ENCODE measurements at places on chromosomes 2 and 18. TPM values are rescaled to one million over a fixed set of nuclear protein-coding genes. Genes with fewer than 3 reads are reported as not detected.
A peak's percentile ranks its signal among the peaks of the same experiment; 100 is the strongest.

ATOH8 gene
- total RNA-seq = 3.8 TPM

ACMSD gene
- not detected for total RNA-seq

- DNase-seq = peak; percentile 13
- H3K27ac ChIP-seq = no peak overlapping the region
- no peaks in the 10 kb centered on the region for H3K36me3 ChIP-seq
These were observed 130.4 kb downstream of the COL4A4 start for GRCh38 chr2:227033471-227034148.

DNA sequence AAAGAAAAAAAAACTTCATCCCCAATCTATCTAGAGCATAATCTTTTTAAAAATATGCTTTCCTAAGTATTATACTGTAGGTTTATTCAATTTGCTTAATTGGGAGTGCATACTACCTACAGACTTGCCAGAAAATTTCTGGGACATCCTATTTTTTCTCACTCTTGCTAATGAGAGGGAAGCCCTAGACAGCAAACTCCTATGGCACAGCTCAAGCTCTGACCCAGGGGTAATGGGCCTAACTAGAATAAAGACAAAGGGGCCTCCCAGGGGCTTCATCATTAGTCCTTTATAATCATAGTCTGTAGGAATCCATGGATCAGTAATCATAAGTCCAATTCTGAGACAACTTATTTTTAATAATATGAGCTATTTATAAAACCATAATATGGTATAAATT is 142.6 kb upstream of the ITGA4 start:
- no peaks in the 10 kb centered on the region for H3K27me3 ChIP-seq
- H3K36me3 ChIP-seq = no peaks in the 10 kb centered on the region
- H3K27ac ChIP-seq = no peak overlapping the region
- no peaks in the 10 kb centered on the region for H3K4me1 ChIP-seq

GRCh38 chr18:60732143-60732542 is 359.6 kb upstream of the MC4R start:
- no peak for DNase-seq
- H3K27me3 ChIP-seq = no peaks in the 10 kb centered on the region
- no peaks in the 10 kb centered on the region for H3K4me1 ChIP-seq
- no peaks in the 10 kb centered on the region for H3K36me3 ChIP-seq
- H3K4me3 ChIP-seq = no peak overlapping the region

KYNU gene
- total RNA-seq = not detected

GRCh38 chr2:39379643-39380524 is 57.2 kb downstream of the MAP4K3 start:
- peak; percentile 60 for DNase-seq
- H3K27ac ChIP-seq = no peak overlapping the region
- peaks cover 19% of the 10 kb centered on the region for H3K4me1 ChIP-seq
- H3K36me3 ChIP-seq = no peaks in the 10 kb centered on the region
- no peaks in the 10 kb centered on the region for H3K27me3 ChIP-seq
- H3K4me3 ChIP-seq = no peak overlapping the region

DNA sequence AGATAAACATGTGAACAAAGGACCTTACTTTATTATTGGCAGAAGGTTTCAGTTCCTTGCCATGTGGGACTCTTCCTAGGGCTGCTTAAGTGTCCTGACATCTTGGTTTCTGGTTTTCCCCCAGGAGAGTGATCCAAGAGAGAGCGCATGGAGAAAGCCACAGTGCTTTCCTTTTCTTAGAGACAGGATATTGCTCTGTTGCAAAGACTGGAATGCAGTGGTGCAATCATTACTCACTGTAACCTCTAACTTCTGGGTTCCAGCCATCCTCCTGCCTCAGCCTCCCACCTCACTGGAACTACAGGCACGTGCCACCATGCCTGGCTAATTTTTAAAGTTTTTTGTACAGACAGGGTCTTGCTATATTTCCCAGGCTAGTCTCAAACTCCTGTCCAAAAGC is 38.1 kb upstream of the TCF7L1 start:
- no peaks in the 10 kb centered on the region for H3K27me3 ChIP-seq
- H3K36me3 ChIP-seq = no peaks in the 10 kb centered on the region
- H3K4me1 ChIP-seq = no peaks in the 10 kb centered on the region
- H3K4me3 ChIP-seq = no peak overlapping the region

GRCh38 chr18:74689251-74689650 is 91.6 kb downstream of the ZNF407 start:
- DNase-seq = no peak
- no peaks in the 10 kb centered on the region for H3K4me1 ChIP-seq
- H3K4me3 ChIP-seq = no peak overlapping the region
- no peaks in the 10 kb centered on the region for H3K36me3 ChIP-seq
- H3K27me3 ChIP-seq = no peaks in the 10 kb centered on the region
- no peak overlapping the region for H3K27ac ChIP-seq

KLHL30 gene
- 0.26 TPM for total RNA-seq

GRCh38 chr2:100924520-100925451 is 77.3 kb upstream of the RPL31 start:
- H3K36me3 ChIP-seq = peaks cover 5% of the 10 kb centered on the region
- H3K4me3 ChIP-seq = no peak overlapping the region
- DNase-seq = no peak
- H3K27ac ChIP-seq = no peak overlapping the region
- no peaks in the 10 kb centered on the region for H3K27me3 ChIP-seq

GRCh38 chr2:226427538-226428307 is 371.9 kb downstream of the IRS1 start:
- H3K27me3 ChIP-seq = no peaks in the 10 kb centered on the region
- DNase-seq = no peak
- peaks cover 16% of the 10 kb centered on the region for H3K4me1 ChIP-seq
- H3K27ac ChIP-seq = no peak overlapping the region

ANKRD53 gene
- total RNA-seq = not detected

DNA sequence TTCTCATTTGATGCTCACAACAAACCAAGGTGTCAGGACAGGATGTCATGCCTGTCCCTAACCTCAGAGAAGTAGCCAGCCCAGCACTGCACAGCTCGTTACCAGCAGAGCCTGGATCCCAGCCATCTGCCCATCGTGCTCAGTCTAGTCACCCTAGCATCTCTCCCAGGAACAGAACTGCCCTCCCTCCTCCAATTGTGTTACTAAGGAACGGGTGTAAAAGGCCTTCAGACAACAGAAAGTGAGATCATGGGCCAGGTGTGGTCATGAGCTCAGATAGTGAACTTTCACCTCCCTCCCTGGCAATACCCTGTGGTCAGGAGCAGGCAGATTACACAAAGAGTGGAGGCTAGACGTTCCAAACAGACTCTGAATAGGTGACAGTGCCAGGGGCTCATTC is 111.8 kb upstream of the PPP1CB start:
- H3K4me3 ChIP-seq = no peak overlapping the region
- DNase-seq = no peak
- H3K27me3 ChIP-seq = no peaks in the 10 kb centered on the region
- no peaks in the 10 kb centered on the region for H3K4me1 ChIP-seq
- H3K27ac ChIP-seq = no peak overlapping the region
- H3K36me3 ChIP-seq = no peaks in the 10 kb centered on the region

FOSL2 gene
- 29.0 TPM for total RNA-seq

- H3K4me3 ChIP-seq = no peak overlapping the region
- no peaks in the 10 kb centered on the region for H3K36me3 ChIP-seq
- no peak overlapping the region for H3K27ac ChIP-seq
- H3K4me1 ChIP-seq = no peaks in the 10 kb centered on the region
These were observed 58.4 kb upstream of the GALR1 start for GRCh38 chr18:77191071-77191751.

DNA sequence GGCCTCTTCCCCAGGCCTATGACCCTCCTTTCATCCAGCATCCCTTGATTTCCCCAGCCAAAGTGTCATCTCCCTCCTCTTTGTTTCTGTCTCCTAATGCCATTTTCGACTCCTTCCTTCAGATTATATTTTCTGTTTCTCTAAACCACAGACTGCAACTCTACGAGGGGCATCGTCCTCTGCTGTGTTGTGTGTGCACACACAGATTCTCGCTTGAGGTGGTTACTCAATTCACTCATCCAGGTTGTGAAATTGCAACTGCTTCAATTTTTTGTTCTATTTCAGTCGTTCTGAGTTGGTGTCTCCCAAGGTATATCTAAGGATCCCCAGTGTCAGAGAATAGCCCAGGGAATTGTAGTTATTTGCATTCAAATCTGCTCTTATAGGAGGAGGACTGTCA is 113.5 kb upstream of the NDUFV2 start:
- no peaks in the 10 kb centered on the region for H3K4me1 ChIP-seq
- no peak overlapping the region for H3K4me3 ChIP-seq
- H3K36me3 ChIP-seq = no peaks in the 10 kb centered on the region
- H3K27me3 ChIP-seq = no peaks in the 10 kb centered on the region

SPP2 gene
- not detected for total RNA-seq

PARD6G gene
- 5.2 TPM for total RNA-seq

GRCh38 chr2:126660971-126661370 is 5.0 kb downstream of the GYPC start:
- H3K4me3 ChIP-seq = no peak overlapping the region
- H3K36me3 ChIP-seq = no peaks in the 10 kb centered on the region
- H3K4me1 ChIP-seq = peaks cover 30% of the 10 kb centered on the region
- no peaks in the 10 kb centered on the region for H3K27me3 ChIP-seq
- H3K27ac ChIP-seq = no peak overlapping the region

DNA sequence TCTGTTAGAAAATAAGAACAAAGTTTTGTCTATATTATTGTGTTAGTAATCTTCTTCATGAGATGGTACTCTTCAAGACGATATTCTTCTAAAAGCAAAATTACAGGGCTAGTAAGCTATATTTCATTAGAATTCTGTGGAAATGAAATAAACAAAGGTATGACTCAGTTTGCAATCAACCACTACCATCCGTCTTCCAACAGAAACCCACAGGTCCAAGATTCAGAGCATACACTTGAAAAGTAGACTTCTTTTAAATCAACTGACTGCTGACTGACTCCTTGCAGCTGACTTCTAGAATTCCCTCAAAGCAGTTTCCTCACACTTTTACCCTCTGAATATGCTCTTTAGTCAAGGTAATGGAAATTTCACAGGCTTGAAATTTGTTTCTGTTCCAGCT is 193.7 kb downstream of the GCA start:
- H3K27me3 ChIP-seq = no peaks in the 10 kb centered on the region
- no peaks in the 10 kb centered on the region for H3K4me1 ChIP-seq
- no peak overlapping the region for H3K27ac ChIP-seq
- DNase-seq = no peak
- no peaks in the 10 kb centered on the region for H3K36me3 ChIP-seq
- no peak overlapping the region for H3K4me3 ChIP-seq

- DNase-seq = no peak
- no peak overlapping the region for H3K4me3 ChIP-seq
- H3K27ac ChIP-seq = no peak overlapping the region
- H3K27me3 ChIP-seq = no peaks in the 10 kb centered on the region
These were observed 565.4 kb downstream of the IRS1 start for GRCh38 chr2:226234187-226234586.

DNA sequence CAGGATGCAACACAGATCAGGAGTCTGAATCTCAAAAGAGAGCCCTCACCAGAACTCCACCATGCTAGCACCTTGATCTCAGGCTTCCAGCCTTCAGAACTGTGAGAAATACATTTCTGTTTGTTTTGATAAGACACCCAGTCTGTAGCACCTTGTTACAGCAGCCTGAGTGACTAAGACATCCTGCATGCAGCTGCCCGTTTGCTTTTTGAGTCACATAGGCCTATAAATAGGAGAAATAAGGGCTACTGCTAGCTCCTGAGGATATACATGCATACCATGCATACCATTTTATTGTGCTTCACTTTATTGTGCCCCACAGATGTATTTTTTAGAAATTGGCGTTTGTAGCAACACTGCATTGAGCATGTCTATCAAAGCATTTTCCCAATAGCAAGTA is 337.8 kb downstream of the CDH2 start:
- H3K27me3 ChIP-seq = no peaks in the 10 kb centered on the region
- H3K27ac ChIP-seq = no peak overlapping the region
- no peaks in the 10 kb centered on the region for H3K36me3 ChIP-seq
- no peak for DNase-seq

GRCh38 chr2:233339427-233339826 is 14.9 kb upstream of the DGKD start:
- no peak for DNase-seq
- no peaks in the 10 kb centered on the region for H3K27me3 ChIP-seq
- no peaks in the 10 kb centered on the region for H3K36me3 ChIP-seq
- no peaks in the 10 kb centered on the region for H3K4me1 ChIP-seq
- no peak overlapping the region for H3K27ac ChIP-seq

SLC40A1 gene
- 0.74 TPM for total RNA-seq

Data from Panc1 (cell line).